T-helper 17 cell (primary cell): ENCODE measurements at places on chromosomes 2 and 18.

DNA sequence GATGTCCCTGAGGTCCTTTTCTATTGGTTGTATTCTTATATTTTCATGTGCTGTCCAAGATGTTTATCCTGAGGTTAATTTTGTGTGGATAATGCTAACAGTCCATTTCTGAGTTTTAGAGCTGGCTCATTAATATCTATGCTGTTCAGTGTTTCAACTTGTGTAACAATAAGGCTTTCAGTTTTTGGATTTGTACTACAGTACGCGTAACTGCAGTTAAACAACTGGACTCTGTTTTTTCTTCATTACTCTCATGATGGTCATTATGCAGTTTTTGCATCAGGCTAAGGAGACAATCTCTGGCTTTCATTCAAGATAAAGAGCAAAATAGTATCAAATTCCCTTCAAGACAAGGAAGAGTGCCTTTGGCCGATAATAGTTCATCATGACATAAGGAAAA, 1364.8 kb downstream of the DPP10 start:
- no peak for DNase-seq

GRCh38 chr2:52269696-52270485, 1238.0 kb upstream of the NRXN1 start:
- no peak for DNase-seq

DNA sequence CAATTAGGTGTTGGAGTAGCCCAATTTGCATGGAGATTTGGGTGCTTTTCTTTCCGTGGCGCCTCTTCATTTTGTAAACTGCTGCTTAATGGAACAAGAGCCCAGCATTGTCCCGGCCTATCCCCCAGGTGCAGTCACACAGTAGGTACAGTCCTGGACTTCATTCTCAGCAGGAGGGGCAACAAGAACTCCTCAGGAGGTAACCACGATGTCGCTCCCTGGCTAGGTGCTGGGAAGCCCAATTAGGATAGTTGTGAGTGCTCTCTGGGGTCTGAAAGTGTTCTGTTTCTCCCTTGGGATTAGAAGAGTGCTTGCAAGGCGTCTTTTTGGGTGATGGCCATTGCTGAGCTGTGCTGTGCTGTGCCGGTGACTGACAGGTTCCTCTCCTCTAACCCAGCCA, 53.8 kb downstream of the CABLES1 start:
- no peak for DNase-seq

GRCh38 chr2:160270571-160271113, 70.6 kb upstream of the ITGB6 start:
- no peak for DNase-seq

DNA sequence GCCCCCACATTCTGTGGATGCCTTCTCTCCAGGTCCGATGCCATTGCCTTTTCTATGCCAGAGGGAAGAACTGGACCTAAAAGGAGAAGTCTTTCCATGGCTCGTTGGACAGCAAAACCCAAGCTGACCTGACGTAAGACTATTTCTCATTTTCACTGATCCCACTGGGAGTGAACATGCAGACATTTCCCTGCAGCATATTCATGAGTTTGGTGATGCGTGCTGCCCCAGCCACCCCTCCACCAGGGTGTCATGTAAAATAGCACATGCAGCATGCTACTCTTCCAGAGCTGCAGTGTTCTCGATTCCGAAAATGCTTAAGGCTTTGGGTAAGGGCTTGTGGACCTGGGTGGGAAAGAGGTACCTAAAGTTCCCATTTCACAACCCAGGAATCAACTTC, 221.2 kb downstream of the UXS1 start:
- DNase-seq: no peak

GRCh38 chr2:26913999-26914658, 56.3 kb upstream of the MAPRE3 start:
- no peak for DNase-seq

DNA sequence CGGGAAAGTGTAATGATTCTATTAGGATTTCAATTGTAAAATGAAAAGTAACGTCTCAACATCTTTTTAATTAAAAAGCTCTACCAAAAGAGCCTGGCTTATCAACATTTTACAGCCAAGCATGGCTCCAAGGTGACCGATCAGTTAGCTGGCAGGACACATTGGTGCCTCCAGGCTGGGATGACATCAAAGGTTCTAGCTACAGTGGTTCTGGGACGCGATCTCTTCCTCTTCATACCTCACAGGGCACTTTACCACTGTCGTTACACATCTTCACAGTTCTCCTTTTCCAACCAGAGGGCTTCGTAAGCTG, 693 bp downstream of the ORC2 start:
- DNase-seq: no peak

GRCh38 chr2:158460632-158461297, 4.0 kb downstream of the PKP4 start:
- no peak for DNase-seq

- DNase-seq: no peak
Measured at GRCh38 chr2:37026050-37026449, 58.1 kb downstream of the HEATR5B start.

DNA sequence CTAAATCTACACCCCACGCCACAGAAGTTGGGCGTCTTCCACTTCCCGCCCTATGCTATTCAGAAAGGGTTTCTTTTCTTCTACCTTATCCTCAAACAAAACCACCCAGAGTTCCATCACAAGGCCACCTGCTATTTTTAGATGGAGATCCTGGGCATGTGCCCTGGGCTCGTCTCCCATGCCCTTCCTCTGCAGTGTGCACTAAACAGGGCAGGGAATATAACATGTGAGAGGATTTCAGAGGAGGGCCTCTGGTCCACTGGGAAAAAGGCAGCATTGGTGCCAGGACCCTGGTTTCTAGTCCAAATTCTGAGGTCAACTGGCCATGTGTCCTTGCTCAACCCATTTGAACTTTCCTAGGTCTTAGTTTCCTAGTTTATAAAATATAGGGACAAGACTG, 320.0 kb downstream of the NCKAP5 start:
- DNase-seq: no peak

GRCh38 chr2:233486778-233487552, 79.6 kb downstream of the USP40 start:
- no peak for DNase-seq

DNA sequence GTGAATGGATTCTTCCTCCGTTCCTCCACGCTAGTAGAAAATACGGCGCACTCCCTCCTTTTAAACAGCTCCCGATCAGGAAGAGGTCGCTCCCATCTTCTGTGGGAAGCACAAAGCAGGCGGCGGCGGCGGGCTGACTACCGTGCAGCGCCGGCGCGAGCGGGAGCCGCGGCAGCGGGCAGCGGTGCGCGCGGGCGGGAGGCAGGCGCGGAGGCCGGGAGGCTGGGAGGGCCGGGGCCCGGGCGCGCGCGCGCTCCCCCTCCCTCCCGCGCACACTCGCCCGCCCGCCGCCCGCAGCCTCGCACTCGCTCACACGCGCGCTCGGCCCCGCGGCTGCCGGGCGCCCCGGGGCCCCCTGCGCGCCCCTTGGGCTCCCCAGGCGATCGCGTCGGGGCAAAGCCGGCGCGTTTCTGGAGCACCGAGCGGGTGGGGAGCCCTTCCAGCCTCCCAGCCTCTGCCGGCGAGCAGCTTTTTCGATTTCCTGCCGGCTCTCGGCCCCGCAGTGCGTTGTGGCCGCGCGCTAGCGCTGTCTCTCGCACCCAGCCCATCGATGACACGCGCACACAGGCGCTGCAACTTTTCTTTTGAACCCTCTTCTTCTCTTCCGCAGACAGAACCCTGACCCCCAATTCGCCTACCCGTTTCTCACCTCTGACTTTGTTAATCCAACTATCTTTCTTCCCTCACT, at the start of gene SLC8A1:
Gene SLC8A1 (minus strand): TSS at position 173 of the 688 bp plus-strand sequence.
- DNase-seq: no peak

GRCh38 chr2:176096986-176097819, 2.4 kb upstream of the HOXD12 start:
- peak; percentile 32 for DNase-seq

GRCh38 chr2:240623531-240624010, 1.7 kb upstream of the GPR35 start:
- peak; percentile 7 for DNase-seq

- DNase-seq: no peak
Measured at GRCh38 chr2:11634584-11634983, 35.4 kb downstream of the NTSR2 start.

GRCh38 chr2:232846055-232846454, 24.0 kb upstream of the SNORC start:
- no peak for DNase-seq

DNA sequence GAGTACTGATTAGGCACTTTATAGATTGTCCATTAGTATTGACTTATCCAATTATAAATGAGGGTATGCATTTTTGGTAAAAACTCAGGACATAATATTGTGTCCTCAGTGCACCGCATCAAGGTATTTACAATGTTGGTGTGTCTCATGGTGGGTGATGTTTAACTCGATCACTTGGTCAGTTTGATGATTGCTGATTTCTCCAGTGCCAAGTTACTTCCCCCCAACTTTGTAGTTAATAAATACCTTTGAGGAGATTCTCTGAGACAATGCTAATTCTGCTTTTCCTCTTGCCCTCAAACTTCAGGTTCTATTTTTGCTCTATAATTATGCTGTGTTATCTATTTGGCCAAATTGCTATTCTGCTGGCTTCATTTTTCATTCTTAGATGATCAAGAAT, 28.2 kb upstream of the SERPINB7 start:
- no peak for DNase-seq

GRCh38 chr2:187509667-187510417, 44.4 kb downstream of the TFPI start:
- DNase-seq: no peak

- no peak for DNase-seq
Measured at GRCh38 chr2:110748489-110748867, 16.1 kb downstream of the ACOXL start.

DNA sequence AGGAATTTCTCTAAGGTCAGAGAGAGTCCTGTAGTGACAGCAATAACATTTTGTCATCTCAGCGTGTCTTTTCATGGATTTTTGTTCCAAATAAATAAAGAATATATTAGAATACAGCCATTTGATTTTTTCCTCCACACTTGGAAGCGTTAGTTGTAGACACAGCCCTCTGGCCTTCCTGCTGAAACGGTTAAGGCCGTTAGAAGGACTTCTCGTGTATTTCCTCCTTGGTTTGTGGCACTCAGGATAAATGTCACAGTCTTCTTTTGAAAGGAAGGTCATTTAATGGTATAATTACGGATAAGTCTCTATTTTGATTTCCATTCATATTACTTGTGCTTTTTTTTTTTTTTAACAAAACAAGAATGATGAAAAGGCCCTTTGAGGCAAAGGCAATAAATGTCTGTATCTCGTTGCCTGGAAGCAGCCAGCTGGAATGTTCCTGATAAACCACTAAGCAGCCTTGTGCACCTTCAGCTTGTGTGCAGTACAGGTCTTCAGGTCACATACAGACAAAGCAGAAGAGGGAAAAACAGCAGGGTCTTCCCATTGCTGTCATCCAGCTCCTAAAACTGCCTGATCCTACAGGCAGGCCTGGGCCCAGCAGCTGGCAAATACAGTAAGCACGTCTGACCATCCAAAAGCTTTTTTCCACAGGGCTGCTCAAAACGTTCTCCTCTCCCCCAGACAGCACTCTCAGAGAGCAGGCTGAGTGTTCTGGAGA, 14.4 kb downstream of the EFR3B start:
- no peak for DNase-seq

DNA sequence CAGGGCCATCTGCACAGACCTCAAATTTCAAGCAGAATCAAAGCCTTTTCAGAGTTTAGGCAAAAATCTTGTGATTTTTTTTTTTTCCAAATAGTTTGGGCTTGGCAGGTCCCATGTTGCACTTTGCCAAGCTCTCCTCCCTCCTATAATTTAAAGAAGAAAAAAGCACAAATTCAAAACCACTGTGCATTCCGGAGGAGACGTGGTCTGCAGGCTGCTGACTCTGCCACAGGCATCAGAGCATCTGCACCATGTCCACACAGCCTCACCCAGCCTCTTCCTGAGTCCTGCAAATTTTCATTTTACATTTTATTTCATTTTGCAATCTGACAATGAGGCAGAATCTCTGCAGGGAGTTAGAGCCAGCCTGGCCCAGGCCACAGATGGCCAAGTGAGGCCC, 15.7 kb upstream of the GPC1 start:
- DNase-seq: no peak

DNA sequence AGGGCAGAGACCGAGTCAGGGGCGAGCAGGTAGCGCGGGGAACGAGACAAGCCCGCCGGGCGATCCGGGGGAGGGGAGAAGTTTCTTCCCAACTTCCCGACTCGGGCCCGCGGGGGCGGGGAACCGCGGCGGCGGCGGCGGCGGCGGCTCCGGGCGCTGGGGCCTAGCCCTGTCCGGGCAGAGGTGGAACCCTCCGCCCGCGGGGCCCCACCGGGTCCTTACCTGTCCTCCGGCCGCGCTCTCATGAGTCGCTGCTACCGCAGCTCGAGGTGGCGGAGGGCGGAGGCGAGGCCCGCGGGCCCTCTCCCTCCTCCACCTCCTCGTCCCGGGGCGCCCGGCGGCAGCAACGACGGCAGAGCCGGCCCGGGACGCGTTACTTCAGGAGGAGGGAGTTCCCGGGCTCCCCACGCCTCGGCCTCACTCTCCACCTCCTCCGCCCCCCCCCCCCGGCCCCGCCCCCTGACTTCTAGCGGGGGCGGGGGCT, at the start of gene YES1:
Gene YES1 (minus strand): TSS at position 351 of the 484 bp plus-strand sequence. CDS start 55,415 bp downstream, outside the sequence.
- peak; percentile 61 for DNase-seq

- DNase-seq: no peak
Measured at GRCh38 chr2:134792186-134792585, 46.2 kb upstream of the ACMSD start.

DNA sequence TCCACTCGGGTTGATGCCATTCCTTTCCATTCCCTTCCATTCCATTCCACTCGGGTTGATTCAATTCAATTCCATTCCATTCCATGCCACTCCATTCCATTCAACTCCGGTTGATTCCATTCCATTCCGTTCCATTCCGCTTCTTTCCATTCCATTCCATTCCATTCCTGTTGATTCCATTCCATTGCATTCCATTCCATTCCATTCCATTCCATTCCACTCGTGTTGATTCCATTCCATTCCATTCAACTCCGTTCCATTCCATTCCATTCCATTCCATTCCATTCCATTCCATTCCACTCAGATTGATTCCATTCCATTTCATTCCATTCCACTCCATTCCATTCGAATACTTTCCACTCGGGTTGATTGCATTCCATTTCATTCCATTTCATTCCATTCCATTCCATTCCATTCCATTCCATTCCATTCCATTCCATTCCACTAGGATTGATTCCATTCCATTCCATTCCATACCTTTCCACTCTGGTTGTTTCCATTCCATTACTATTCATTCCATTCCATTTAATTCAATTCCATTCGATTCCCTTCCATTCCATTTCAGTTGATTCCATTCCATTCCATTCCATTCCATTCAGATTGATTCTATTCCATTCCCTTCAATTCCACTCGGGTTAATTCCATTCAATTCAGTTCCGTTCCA, 1141.8 kb downstream of the RPIA start:
- DNase-seq: no peak

DNA sequence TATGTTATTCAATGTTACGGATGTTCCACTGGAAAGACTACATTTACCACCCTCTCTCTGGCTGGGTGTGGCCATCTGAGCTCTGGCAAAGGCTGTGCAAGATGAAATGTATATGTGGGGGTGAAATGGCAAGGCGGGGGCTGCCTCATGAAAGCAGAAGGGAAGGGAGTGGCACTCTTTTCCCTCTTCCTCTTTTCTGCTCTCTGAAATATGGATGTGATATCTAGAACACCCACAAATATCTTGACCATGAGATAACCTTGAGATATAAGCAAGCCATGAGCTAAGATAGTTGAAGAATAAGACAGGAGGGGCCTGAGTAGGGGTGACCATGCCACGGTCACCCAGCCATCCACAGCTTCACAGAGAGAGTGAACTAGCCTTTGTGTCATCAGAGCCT, 367.8 kb upstream of the ID2 start:
- no peak for DNase-seq
